ENCODE measurements at places on chromosomes 11 and 22.

GRCh38 chr11:128765571-128766549, 72.0 kb downstream of the FLI1 start:
- no peak for DNase-seq

DNA sequence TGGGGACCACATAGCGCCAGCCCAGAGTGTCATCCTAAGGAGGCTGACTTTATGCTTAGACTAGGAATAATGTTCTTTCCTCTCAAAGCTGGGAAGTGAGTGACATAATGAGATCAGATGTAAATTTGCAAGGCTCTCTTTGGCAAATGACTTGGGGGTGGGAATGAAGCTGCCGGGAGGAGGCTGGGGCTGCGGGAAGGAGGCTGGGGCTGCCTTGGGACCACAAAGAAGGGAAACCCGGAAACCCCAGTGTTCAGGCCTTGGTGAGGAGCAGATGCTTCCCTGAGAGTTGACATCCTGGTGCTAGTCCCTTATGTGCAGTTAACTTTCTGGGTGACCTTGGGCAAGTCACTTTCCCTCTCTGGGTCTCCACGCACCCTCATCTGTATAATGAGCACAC, 182.0 kb downstream of the CHST1 start:
- no peak for DNase-seq

DNA sequence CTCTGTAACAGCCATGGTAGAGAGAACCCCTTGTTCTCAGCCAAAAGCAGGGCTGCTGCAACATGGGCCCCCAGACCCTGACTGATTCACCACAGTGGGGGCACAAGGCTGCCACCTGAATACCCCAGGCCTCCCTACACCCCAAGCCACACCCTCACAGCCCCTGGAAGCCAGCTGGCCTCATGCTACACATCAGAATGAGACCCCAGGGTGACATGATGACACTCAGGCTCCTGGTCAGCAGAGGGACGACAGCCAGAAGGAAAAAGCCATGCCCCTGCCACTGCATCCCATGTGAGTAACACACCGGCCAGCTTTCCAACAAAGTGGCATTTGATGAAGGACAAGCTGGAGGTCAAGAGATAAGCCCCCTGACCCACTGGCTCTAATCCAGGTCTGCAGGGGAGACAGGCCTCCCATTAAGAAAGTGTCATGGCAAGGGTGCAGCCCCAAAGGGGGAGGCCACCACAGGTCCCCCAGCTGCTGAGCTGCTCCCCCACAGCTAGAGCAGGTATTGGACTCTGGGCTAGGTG, 2.6 kb downstream of the CDPF1 start:
- DNase-seq = no peak

GRCh38 chr22:49887702-49888101, 30.5 kb downstream of the ALG12 start:
- no peak for DNase-seq

- no peak for DNase-seq
These were observed 62.0 kb downstream of the YAP1 start for GRCh38 chr11:102172127-102172848.

GRCh38 chr11:66987158-66987620, 12.1 kb downstream of the C11orf86 start:
- DNase-seq = no peak

GRCh38 chr11:24759742-24760141, 262.9 kb downstream of the LUZP2 start:
- no peak for DNase-seq

GRCh38 chr11:104043142-104043541, 6.7 kb downstream of the DDI1 start:
- DNase-seq = no peak

GRCh38 chr11:129998905-129999304, 3.7 kb downstream of the PRDM10 start:
- no peak for DNase-seq

DNA sequence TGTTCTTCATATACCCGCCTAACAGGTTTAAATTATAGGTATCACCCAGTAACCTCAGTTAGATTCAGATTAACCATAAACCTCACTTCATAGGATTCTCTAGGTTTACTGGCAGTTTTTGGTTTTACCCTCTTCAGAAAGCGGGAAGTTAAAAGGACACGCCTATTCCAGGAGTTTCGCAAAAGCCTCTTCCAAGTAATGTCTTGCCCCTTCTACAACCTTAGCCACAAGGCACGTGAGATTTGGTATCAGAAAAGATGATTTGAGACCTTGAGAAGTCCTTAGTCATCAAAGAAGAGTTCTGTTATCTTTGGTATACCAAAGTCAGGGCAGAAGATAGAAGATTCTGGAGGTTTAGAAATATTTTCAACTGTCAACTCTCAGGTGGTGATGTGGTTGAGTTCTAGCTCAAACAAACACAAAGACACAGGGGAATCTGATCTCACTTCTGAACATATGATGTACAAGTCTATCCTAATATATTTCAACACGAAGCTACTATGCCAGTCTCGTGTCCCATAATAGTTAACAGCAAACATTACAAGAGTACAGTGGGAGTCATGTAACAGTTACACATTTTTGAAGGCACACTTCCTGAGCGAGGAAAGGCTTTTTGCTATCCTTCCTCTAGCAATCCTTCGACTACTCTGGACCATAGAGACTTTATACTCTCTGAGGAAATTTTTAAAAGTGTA, 103.5 kb downstream of the USP35 start:
- no peak for DNase-seq

- DNase-seq = no peak
These were observed 22.1 kb upstream of the KRTAP5-7 start for GRCh38 chr11:71505001-71505400.

DNA sequence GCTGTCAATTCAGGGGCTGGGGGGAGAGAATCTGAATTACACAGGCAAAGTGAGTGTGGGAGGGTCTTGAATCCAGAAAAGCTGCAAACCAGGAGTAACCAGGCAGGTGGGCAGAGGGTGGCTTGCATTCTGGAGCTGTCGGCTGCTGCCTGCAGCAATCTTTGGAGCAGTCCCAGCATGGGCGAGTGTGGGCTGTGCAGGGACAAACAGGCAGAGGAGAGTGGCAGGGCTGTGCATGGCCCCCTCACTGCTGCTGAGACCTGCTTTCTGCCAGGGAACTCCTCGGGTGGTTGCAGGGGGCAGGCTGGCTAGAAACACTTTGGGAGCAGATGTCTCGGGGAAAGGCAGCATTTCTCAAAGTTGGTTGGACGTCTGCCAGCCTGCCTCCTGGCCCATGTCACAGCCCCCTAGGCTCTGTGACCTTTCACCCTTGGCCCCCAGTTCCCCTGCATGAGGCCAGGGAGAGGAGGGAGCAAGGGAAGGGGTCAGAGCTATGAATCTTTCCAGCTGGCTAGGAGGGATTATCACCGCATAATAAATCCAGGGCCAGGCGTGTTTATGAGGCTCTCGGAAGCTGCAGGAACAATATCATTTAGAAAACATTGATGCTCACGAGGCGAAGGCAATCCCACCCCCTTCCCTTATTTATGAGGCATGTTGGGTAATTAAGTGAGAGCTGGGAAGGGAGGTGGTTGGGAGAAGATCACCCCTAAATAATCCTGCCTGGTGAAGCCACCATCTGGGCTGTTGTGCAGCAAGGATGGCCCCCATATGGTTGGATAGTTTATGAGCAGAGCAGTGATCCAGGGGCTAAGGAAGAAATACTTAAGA, 212.3 kb upstream of the NCAM1 start:
- DNase-seq = no peak

GRCh38 chr11:13666708-13667107, 1.8 kb upstream of the FAR1 start:
- no peak for DNase-seq

DNA sequence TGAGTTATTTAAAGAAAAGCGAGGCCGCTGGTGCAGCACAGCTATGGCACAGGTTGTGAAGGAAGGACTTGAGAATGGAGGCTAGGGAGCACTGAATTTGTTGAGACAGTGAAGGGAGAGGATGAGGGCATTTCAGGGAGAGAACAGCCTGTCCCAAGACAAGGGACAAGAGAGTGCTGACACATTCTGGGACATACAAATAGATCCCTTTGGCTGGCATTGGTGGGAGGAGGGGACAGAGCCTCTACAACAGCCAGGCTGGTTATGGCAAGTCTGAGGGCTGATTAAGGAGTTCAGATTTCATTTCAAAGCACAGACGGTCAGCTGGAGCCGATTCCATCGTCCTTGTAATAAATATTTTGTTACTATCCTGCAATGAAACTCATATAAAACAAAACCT, 1.7 kb upstream of the SLC29A2 start:
- DNase-seq = no peak

DNA sequence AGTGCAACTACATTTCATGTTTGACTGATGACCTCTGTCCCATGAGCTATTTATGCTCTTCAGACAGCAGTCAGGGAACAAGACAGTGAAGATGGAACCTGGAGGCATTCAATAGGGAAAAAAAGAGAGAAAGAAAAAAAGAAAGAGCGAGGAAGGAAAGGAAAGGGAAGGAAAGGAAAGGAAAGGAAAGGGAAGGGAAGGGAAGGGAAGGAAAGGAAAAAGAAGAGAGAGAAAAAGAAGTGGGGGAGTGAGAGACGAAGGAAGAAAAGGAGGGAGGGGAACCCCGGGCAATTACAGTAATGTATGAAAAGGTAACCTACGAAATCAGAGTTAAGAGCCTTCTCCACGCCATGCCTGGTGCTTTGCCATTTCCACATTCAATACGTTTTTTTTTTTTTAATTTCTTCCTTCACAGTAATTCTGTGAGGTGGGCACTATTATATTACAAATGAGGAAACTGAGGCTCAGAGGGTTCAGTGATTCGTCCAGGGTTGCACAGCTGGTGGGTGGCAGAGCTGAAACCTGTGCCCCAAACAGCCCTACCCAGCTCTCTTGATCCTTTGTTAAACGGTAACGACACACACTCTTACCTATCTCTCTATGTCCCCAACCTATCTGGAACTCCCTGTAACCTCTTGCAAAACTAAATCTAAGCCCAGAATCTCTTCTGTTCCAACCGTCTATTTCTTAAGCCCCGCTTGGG, 39.3 kb downstream of the ETS1 start:
- DNase-seq = no peak

- peak; percentile 12 for DNase-seq
These were observed 101.9 kb downstream of the WT1 start for GRCh38 chr11:32333320-32333991.

- no peak for DNase-seq
These were observed 14.1 kb downstream of the IGLL5 start for GRCh38 chr22:22901578-22902218.

DNA sequence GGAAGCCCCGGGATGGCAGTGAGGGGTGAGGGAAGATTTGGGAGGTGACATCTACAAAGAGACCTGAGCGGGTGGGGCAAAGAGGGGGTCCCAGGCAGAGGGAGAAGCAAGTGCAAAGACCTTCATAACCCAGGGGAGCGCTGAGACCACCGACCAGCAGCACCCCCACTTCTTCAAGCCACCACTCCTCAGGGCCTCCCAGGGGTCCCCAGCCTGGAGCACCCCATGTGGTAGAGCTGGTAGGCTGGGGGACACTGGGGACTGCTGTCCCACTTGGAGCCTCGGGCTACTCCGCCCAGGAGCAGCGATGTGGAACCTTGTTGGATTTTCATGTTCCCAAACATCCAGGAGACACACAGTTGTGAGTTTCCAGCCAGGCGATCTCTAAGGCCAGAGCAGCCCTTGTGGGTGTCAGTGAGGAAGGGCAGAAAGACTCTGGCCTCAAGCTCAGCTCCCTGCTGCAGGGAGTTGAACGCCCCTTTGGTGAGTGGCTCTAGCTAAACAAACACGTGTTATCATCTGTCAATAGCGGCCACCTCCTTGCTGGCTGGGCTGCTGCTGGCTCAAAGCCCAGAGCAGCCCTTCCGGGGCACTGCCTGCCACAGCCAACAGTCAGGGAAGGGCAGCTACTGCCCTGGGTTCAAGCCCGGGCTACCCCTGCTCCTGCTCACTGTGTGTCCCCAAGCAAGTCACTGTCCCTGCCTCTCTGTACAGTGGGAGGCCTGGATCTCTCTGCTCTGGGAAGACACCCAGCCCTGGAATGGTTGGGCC, 25.7 kb upstream of the CHKA start:
- no peak for DNase-seq

DNA sequence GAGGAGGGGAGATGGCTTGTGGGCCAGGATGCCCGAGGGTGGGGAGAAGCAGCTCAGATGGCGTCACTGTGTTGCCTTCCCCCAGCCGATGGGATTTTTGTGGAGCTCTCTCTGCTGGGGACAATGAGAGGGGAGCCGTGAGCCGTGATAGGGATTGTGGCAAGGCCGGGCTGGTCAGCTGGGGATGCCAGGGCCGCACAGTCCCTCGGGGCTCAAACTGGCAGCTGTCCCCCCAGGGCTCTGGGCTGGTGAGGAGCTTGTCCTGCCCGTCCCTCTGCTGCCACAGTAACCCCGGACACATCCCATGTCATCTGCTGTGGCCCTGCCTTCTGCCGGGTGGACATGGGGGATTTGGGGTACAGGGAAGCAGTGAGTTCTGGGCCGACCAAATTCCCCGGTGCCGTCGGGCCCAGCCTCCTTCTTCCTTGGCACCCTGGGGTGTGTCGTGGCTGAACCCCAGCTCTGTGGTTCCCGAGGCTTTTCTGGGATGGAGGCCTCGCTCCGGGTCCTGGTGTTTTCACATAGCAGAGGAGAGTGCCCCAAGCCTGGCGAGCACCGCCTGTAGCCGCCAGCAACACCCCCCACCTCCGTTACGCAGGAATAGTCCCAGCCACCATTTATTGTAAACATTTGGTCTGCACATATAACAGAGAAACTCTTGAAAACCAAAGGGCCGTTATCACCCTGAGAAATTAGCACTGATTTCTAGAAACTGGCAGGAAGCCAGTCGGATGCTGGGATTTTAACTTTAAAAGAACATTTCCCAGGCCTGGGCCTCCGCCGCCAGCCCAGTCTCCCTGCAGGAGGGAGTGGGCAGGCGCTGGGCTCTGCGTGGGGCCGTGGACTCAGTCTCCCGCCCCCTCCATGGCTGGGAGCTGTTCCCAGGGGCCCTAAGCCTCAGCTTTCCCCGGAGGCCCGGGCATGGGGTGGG, 9.9 kb downstream of the BRSK2 start:
- no peak for DNase-seq

DNA sequence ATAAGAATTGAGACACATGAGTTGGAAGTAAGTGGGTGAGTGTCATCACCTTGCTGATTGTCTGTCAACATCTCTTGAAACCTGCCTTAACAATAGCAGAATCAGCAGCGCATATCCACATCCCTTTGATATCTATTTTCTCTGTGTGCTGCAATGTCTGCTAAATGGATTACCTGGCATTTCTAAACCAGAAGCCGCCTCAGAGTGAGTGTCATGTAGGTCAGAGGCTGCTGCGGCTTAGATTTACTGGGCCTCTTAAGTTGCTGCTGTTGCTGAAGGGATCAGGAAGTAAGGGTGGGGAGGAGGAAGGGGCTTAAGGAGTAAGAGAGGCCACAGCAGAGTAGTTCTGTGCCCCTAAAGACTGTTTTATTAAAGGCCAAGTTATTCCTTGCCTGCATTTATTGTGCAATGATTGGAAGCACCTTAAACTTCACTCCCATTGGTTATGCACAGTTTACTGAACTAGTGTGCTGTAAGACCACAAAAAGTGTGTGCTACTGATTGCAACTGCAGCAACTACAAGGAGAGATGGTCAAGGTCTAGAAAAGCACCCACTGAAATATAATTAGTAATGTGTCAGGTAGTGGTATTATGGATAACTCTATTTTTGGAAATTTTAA, 29.8 kb upstream of the TMEM41B start:
- no peak for DNase-seq

Measured in stimulated activated CD8-positive, alpha-beta memory T cell treated with anti-CD3 and anti-CD28 coated beads, Interleukin-7, amount 100 ng/mL, for 24 hours (primary cell).